ENCODE measurements at places on chromosomes 13 and 19.

DNA sequence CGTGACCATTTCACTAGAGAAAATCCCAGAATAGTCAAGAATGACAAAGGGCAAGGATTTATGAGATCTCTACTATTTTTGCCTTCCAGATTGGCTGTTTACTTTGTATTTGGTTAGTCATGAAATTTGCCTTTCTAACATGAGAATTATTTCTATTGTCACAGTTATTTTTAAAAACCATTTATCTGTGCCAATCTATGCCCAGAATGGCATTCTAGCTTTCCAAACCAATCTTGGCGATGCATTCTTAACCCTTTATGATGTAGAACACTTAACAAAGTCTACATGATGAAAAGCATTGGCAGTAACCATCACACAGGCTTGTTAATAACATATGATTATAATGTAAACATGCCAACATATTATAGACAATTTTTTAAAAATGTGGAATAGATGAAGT lies 65.2 kb downstream of the SCEL start:
- DNase-seq: no peak

- no peak for DNase-seq
Measured at GRCh38 chr19:18866800-18867123, 29.2 kb downstream of the CERS1 start.

DNA sequence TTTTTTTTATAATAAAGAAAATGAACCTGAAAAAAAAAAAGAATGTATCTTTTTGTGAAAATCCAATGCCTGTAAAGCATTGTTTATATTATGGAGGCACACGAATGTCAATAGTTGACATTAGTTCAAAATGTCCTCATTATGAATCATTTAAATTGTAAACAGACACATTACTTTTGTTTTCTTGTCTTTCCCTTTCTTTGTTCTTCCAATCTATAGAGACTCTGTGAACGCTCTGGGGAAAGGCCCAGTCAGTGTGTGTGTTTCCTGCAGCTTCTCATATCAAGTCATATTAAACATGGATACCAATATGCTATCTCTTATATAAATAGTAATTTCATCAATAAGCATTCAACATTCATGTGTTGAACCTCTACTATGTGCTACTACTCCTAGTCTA lies 193.1 kb downstream of the KCTD12 start:
- no peak for DNase-seq

GRCh38 chr13:40231311-40231710 lies 435.1 kb downstream of the FOXO1 start:
- no peak for DNase-seq

DNA sequence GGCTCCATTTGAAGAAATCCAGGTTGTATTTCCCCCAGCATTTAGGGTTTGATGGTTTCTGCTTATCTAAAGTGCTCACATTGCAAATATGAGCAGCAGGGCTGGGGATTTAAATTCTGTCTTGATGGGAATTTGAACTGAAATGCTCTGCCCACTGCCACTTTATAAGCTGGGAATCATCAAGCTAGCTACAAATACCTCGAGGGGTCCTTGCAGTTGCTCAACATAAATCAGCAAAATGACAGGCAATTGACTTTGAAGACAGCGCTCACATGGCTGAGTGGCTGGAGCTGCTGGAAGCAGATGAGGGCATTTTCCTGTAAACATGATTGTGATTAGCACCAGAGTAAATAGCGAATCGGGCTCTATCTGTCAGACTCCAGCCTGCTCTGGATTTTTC lies 39.4 kb upstream of the MEDAG start:
- DNase-seq: no peak

DNA sequence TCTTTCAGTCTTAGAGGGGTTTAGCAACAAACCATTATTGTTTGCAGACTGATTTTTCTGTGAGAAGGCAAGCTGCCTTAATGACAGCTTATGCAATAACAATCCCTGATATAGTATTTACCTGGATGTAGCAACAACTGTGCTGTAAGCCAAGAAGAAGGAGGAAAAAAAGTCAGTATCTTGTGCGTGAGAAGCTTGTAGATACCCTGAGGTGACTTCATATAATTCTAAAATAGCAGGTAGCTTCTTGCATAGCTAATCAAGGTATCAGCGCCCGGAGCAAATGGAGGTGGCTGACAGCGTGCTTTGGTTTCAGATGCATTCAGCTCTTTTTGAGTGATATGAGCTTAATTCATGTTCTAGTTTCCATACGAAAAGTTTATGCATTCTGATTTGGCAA lies 309.8 kb downstream of the KLF5 start:
- no peak for DNase-seq

DNA sequence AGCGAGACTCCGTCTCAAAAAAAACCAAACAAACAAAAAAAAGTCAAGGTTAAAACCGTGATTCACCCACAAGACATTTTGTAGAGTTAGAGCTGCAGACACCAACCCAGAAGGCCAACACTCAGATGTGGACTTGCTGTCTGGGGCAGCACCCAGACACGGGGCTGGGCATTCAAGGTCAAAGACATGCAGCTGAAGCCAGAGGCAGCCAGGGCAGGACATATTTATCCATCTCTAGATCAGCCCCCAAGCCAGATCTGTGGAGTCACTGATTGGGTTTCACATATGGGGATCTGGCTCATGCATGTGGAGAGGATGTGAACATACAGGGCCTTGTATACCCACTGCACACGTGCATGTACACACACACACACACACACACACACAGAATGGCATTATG lies 3.6 kb downstream of the KLK15 start:
- DNase-seq: peak; percentile 67
